ENCODE measurements at places on chromosomes 12 and 14.

DNA sequence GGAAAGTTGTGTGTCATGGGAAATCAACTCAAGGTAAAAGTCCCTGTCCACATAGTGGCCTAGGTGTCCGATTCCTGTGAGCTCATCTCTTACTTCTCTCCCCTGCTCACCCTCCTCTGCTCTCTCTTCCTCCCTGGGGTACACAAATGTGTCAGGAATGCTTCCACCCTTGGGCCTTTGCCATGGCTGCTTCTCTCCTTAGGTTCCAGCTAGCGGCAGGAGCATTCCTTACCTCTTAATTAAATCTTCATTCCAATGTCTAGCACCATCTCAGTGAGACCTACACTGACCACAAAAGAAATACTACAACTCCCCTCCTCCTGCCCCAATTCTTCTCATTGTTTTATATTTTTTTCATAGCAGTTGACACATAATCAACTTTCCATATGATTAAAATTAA is 298.6 kb downstream of the PDZRN4 start:
- no peak for DNase-seq

- DNase-seq, result no peak
Observed at GRCh38 chr12:112401903-112402498, 7.4 kb downstream of the RPL6 start.

GRCh38 chr12:54660320-54660962 is 12.3 kb upstream of the DCD start:
- DNase-seq, result no peak

DNA sequence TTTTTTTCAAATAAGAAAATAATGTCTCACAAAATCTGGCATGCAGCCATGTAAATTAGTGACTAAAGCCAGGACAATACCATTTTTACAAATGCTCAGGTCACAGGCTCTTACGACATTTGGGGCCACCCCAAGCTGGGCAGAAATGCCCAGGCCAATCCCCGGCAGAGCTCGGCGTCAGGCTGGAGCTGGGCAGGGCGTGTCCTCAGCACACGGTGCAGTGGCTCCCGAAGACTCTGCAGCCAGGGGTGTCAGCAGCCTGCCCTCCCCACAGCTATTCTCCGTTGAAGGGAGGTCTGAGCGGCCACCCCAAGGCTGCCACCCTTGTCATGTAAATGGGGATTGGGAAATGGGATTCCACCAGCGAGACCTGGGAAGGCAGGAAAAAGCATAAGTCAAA is 158.6 kb downstream of the DICER1 start:
- DNase-seq, result no peak

DNA sequence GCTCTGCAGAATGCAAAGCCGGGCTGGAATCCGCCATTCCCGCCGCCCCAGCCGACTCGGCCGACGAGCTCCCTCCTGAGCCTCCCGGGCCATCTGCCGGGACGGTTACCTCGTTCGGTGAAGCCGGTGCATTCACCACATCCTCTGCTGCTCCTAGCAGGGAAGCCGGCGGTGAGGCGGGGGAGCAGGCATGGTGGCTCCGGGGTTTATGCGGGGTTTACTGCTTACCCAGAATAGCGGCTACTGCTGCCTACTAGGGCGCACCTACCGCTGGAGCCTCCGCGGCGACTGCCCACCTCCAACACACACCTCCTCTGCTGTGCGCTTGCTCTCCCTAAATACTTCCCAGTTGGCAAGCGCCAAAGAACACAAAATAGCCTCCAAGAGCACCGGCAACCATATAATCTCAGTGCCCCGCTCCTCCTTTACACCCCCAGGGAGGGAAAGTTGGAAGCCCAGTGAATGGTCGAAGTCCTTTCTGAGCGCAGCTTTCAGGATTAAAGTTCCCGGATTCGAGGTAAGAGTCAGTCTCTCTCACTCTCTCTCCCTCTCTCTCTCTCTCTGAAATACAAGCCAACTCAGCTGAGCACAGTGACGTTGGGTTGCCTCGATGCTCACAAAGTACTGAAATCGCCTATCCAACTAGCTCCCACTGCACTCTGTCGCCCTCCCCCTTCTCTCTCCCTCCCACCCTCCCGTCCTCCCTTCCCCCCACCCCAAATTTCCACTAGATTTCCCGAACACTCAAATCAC is at the start of gene TBX5:
TSS of gene TBX5 (minus strand) at position 626 of the 753 bp plus-strand sequence. CDS start 2,246 bp downstream, outside the sequence.
- no peak for DNase-seq

GRCh38 chr14:38710196-38710595 is 392.8 kb downstream of the SEC23A start:
- no peak for DNase-seq

- DNase-seq, result no peak
Observed at GRCh38 chr12:91178139-91178561, 4.5 kb downstream of the DCN start.

DNA sequence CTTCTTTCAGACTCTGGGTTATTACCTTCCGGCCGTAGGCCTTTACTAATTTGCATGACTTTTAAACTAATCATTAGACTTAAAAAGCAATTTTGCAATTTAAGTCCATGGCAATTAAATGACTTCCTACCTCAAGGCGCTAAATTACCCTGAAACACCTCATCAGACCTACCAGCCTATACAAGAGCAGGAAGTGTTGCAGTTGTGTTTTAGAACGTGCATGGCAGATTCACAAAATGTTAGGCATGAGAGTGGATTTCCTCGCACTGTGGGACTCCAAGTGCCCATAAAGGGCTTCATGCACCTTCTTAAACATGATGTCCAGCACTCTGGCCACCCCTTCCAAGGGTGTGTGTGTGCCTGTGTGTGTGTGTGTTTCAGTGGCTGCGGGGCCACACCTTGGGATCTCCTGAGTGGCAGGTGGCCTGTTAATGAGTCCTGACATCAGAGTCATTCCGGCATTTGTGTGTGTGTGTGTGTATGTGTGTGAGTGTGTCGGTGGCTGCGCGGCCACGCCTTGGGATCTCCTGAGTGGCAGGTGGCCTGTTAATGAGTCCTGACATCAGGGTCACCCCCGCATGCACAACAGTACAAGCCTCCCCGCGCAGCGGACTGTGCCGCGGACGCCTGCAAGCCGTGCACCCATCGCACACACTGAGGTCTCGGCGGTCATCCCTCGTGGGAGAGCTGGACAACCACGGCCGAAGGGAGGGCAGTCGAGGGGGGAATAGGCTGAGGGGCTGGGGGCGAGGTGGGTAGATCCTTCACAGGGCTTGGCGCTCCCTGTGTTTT is 900 bp downstream of the C2CD5 start:
- DNase-seq, result peak; percentile 57

GRCh38 chr12:58489394-58489793 is 430.9 kb downstream of the LRIG3 start:
- DNase-seq, result no peak

DNA sequence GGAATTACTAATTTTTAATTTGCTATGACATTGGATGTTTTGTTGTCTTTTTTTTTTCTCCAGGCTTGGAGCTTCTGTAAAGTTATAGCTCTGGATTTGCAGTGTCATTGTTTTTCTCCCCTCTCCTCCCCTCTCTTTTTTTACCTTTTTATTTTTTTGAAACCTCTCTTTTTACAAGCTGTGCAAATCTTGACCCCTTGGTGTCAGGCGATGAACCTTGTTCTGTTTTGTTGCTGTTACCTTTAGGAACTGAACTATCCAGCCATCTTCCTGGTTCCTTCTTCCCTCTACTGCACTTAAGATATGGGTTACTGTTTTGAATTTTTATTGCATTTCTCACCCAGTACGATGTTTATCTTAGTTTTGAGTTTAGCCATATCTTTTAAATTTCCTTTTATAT is 13.7 kb downstream of the KTN1 start:
- DNase-seq, result no peak

GRCh38 chr14:106062502-106063272 is 536.3 kb downstream of the TMEM121 start:
- no peak for DNase-seq

DNA sequence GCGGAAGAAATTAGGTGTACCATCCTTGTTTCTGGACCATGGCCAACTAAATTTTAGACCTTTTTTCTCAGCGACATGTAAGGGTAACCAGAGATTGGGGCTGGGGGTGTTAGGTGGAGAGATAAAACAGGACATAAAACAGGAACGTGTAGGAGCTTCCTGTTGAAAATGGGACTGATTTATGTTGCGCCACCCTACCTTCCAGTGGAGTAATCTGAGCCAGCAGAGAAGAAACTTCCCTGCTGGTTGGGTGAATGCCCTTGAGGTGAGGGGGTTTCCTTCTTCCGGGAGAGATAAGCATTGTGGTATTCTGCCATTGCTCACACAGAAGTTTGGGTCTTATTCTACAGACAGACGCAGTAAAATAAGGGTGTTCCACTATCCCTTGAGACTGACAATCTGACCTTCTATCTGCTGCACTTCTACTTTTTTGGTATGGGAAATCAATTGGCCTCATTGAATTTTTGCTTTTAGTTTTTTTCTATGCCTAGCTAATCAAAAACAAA is 417.6 kb downstream of the PCNX1 start:
- peak; percentile 74 for DNase-seq

GRCh38 chr12:69459477-69459876 is 10.7 kb upstream of the FRS2 start:
- no peak for DNase-seq
